ENCODE measurements at places on chromosomes 6 and 20.

GRCh38 chr20:22821081-22821727 lies 213.9 kb upstream of the SSTR4 start:
- DNase-seq, result no peak

DNA sequence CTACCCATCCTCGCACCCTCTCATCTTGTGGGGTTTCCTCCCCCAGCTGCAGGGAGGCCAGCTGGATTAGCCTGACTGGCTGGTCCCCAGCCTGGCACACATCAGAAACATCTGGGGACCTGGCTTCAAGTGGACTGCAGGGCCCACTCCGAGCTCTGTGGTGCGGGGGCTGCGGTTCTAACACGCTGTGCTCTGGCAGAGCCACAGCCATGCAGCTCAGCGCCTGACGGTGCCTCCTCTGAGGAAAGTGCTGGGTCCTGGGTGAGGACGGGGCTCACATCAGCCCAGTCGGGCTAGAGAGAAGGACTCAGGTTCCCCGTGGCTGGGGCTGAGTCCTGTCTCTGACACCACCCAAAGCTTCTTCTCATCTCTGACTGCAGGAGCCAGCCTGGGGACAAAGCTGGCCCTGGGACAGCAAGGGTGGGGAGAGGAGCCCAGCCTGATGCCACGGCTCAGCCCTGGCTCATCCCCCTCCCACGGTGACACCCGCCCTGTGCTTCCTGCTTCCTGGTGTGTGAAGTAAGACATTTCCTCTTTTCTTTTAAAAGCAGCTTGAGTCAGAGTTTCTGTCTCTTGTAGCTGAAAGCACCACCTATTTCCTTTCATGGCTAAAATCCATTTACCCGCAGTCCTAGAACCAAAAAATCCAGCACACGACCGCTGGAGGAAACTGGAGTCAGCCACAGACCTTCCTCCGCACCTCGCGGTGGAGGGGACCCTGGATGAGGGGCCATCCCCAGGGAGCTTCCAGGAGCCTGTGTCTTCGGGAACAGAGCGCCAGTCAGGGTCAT lies 127.4 kb upstream of the AFDN start:
- no peak for DNase-seq

DNA sequence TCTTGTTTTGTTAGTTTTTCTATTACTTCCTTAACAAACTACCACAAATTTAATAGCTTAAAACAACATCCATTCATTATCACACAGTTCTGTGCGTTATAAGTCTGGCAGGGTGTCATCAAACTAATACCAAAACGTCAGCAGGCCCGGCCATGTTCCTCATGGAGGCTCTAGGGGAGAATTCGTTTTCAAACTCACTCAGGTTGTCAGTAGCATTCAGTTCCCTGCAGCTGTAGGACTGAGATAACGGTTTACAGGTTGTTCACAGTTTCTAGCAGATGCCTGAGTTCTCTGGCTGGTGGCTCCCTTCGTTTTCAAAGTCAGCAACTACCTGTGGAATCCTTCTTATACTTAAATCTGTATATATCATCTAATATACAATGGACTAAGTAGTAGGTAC lies 72.5 kb upstream of the PRSS16 start:
- no peak for DNase-seq

DNA sequence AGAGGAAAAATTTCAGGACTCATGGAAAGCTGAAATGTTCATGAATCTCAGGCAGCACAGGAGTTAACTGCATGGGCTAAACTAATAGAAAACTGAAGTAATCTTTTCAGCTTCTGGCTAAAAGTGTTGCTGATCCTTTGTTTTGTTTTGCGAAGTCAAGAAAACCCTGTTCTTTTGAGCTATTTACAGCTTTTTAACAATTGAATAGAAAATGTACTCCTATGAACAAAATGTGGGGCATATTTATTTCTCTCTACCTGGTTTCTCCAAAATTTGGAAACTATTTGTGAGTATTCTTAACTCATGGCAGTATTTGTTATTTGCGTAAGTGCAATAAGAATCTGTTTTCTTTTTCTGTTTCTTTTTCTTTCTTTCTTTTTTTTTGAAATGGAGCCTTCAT lies 818.8 kb upstream of the CITED2 start:
- no peak for DNase-seq

DNA sequence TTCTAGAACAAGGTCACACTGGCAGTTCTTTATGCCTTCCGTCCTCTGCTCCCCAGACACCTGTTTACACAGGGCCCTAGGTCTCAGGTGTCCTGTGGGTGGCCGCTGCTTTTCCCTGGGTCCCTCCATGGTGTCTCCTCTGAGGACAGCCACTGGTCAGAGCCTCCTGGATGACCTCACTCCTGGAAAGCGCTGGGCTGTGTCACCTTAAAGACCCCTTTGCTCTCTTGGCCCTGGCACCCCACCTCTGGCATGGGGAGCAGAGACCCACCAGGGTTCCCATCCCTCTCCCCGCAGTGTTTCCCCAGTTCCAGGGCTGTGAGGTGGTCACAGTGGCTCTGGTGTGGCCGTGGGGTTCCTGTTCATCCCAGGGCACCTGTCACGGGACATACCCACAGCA lies 33.9 kb downstream of the NTSR1 start:
- DNase-seq, result no peak

GRCh38 chr20:25340380-25340779 lies 50.3 kb downstream of the ABHD12 start:
- no peak for DNase-seq

DNA sequence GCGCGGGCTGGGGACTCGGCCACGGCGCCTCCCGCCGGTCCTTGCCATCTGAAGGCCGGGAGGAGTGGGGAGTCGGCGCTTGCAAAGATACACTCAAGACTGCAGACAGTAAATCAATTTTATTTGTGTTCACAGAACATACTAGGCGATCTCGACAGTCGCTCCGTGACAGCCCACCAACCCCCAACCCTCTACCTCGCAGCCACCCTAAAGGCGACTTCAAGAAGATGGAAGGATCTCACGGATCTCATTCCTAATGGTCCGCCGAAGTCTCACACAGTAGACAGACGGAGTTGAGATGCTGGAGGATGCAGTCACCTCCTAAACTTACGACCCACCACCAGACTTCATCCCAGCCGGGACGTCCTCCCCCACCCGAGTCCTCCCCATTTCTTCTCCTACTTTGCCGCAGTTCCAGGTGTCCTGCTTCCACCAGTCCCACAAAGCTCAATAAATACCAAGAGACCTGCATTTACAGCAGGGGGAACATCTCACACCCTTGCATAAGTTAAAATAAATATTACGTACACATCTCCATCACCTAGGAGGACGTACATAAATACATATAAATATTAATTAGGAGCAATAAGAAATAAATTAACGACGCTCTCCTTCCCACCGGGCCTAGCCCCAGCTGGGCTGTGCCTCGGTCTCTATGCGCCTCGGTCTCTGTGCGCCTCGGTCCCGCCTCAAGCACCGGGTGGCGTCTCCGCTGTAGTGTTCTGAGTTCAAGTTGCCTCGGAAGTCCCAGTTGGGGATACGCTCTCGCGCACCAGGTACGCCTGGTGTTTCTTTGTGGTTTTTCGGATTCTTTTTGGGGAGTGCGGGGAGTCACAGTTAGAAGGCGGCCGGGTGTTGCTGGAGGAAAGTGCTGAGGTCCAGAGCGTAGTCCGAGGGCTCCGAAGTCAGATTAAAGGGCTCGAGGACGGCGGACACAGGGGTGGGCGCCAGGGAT lies 889 bp upstream of the FLOT1 start:
- no peak for DNase-seq

DNA sequence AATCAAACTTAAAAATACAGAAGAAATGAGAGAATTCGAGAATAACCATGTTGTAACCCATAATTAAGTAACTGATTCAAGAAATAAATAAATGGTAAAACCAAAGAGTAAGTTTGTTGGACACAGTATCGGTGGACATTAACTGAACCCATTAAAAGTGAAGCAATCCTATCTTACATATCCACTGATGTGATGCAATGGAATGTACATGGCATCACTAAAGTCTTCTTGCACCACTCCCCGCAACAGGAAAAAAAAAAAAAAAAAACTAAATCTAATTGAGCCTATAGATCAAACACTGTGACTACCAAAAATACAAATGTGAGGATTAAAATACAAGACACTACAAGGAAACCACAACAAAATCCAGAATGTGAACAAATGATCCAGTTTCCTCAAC lies 7.9 kb downstream of the SNX14 start:
- DNase-seq, result no peak

DNA sequence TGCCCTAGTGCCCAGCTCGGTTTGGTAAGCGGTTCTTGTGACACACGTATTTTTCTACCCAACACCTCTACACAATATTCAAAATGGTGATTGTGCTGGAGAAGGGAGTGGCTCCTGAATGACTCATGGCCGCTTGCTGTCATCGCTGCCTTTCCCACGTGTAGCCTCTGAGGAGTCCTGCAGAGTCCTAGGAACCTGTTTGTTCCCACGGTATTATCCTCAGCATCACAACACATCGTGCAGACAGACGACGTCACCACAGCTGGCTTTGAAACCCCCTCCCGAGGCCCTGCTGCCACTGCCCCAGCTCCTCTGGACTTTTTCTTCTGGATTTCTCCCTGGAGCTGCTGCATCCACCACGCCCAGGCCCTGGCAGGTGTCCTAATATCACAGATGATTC lies 353.5 kb downstream of the SMOC2 start:
- no peak for DNase-seq

GRCh38 chr6:69216127-69216526 lies 580.7 kb downstream of the LMBRD1 start:
- no peak for DNase-seq

DNA sequence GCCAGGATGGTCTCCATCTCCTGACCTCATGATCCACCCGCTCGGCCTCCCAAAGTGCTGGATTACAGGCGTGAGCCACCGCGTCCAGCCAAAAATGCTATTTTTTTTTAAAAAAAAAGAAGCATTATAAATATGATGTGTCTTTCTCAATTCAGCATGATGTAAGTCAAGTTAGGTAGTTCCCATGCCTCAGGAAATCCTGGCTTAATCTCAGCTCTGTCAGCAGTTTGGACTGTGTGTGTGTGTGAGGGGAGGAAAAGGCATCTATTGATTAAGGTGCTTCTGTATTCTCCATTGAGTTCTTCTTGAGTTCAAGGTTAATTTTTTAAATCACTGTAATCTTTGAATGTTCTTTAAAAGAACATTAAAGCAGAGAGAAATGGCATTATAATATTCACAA lies 51.5 kb downstream of the GMDS start:
- DNase-seq, result no peak

DNA sequence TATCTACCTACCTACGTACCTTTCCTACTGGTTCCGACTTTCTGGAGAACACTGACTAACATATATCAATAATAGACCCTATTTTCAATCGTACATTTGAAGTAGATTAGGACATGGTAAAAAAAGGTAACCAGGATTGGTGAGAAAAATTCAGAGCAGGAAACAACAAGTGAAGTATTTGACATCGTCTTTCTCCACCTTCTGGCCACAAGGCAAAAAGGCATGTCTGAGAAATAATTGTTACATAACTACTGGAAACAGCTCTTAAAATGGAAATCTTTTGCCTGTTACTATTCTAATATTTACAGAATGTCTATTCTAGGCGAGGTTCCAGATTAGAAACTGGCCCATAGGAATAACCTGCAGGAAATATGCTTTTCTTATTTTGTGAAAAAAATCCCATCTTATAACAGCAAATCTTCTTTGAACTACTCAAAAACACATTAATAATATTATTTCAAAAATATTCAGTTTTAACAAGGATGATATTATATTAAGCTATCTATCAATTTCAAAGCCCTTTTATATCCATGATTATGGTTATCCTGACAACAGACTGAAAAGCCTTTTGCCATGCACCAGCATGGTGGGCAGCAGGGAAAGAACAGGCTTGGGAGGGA lies 80.8 kb downstream of the RCAN2 start:
- peak; percentile 32 for DNase-seq

- no peak for DNase-seq
Measured at GRCh38 chr6:12865671-12866181, 149.2 kb downstream of the PHACTR1 start.

DNA sequence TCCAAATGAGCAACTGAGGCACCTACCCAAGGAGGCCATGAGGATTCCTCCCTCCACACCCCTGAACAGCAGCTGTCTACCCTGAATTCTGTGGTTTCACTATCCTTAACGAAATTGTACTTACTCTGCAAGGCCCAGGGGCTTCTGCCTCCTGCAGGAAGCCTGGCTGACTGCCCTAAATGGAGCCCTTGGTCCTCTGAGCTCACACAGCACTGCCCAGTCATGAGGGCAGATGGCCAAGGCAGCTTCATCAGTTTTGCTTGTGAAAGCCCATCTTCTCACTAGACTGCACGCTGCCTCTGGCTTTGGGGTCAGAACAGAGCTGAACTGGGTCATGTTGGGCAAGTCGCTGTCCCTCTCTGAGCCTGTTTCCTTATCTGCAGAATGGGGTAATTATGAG lies 26.4 kb upstream of the SIRPA start:
- no peak for DNase-seq

DNA sequence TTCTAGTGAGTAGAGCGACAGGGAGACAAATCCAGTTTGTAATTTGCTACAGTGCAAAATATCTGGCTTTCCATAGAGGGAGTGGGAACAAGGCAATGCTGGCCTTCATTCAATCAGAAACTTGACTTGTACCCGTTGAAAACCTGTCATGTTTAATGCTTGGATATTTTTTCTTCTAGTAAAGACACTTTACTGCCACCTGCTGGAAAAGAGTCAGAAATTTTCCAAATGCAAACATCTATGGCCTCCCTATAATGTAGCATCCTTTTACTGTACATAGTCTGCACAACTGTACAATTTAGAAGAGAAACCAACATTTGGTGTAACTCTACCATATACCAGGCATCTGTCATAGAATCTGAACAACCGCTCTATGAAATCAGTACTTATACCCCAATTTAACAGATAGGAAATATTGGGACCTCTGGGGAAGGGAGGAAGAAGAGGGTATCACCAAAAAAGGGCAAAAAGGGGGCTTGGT lies 16.7 kb upstream of the TBC1D20 start:
- DNase-seq, result peak; percentile 45

GRCh38 chr6:133360194-133360593 lies 119.0 kb downstream of the EYA4 start:
- no peak for DNase-seq

- DNase-seq, result no peak
Measured at GRCh38 chr6:39558591-39559190, 166.5 kb downstream of the KIF6 start.

DNA sequence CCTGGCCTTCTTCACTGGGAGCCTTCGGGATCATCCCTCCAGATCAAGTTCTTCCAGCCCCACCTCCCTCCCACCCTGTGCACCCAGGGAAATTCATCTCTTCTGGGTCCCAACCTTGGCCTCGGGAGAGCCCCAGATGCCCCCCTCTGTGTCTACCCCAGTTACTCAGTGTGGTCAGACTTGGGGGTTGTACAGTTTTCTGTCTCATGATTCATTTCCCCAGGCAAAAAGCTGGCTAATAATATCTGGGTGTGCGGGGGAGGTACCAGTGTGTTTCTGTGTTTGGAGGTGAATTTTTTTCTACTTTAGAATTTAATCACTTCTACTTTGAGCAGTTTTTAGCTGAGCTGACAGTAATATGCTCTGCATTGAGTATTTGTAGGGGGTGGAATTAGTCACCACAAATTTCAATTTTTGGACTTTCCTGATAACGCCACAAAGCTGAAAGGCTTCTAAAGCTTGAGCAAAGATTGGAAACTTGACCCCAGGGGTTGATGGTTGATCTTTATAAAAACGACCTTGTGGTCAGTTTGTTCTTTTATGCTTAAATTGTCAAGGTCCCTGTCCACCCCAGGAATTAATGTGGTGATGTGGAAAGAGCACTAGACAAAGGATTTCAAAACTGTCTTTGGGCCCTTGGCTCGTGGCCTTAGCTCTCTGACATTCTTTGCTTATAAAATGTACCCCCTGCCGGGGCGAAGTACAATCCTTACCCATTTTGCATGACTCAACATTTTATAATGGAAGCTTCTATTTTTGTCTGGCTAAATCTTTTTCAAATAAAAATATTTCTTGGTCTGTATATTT lies 284.7 kb upstream of the TAB2 start:
- no peak for DNase-seq
